Caco-2 (cell line): ENCODE measurements at places on chromosomes 6 and 20. TPM values are rescaled to one million over a fixed set of nuclear protein-coding genes. Genes with fewer than 3 reads are reported as not detected.

DNA sequence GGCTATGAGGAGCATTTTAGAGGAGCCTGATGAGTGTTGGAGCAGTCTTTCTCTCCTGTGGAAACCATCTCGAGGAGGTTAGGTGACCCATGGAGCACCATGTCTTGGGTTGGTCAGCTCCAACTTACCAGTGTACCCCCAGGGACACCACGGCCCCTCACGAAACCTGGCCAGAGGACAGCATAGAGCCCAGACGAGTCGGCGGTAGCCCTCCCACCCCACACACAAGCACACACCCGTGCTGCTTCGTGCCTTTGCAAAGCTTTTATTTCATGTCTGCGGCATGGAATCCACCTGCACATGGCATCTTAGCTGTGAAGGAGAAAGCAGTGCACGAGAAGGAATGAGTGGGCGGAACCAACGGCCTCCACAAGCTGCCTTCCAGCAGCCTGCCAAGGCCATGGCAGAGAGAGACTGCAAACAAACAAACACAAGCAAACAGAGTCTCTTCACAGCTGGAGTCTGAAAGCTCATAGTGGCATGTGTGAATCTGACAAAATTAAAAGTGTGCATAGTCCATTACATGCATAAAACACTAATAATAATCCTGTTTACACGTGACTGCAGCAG, 53.6 kb downstream of the EZR start:
- H3K27ac ChIP-seq, result no peak overlapping the region
- no peaks in the 10 kb centered on the region; the same call in 1 of the 2 replicates for H3K27me3 ChIP-seq
- H3K36me3 ChIP-seq, result peaks cover 16% of the 10 kb centered on the region
- DNase-seq, result no peak
- H3K4me3 ChIP-seq, result no peak overlapping the region

GRCh38 chr6:71181565-71181964, 107.0 kb upstream of the OGFRL1 start:
- H3K27ac ChIP-seq, result peak overlapping the region; percentile 68
- DNase-seq, result peak; percentile 69
- H3K4me3 ChIP-seq, result no peak overlapping the region
- H3K4me1 ChIP-seq, result peaks cover 15% of the 10 kb centered on the region
- no peaks in the 10 kb centered on the region for H3K27me3 ChIP-seq
- no peaks in the 10 kb centered on the region for H3K36me3 ChIP-seq

Gene HLA-C
- 143 and 149 TPM in 2 replicates for total RNA-seq

- H3K4me1 ChIP-seq, result peaks cover 12% of the 10 kb centered on the region
- no peak overlapping the region for H3K27ac ChIP-seq
- DNase-seq, result no peak
- no peaks in the 10 kb centered on the region; the same call in 1 of the 2 replicates for H3K27me3 ChIP-seq
- H3K36me3 ChIP-seq, result no peaks in the 10 kb centered on the region
Measured at GRCh38 chr6:136703331-136703865, 88.9 kb downstream of the MAP3K5 start.

- no peaks in the 10 kb centered on the region for H3K27me3 ChIP-seq
- no peaks in the 10 kb centered on the region for H3K36me3 ChIP-seq
- H3K27ac ChIP-seq, result peak overlapping the region; percentile 54
- DNase-seq, result peak; percentile 27
- peaks cover 15% of the 10 kb centered on the region for H3K4me1 ChIP-seq
Measured at GRCh38 chr20:38471987-38472512, 593 bp upstream of the RALGAPB start.

GRCh38 chr6:155248008-155249001, 15.5 kb upstream of the CLDN20 start:
- no peaks in the 10 kb centered on the region for H3K27me3 ChIP-seq
- no peak overlapping the region for H3K4me3 ChIP-seq
- peak overlapping the region; percentile 69 for H3K27ac ChIP-seq
- peak; percentile 54 for DNase-seq
- H3K4me1 ChIP-seq, result peaks cover 21% of the 10 kb centered on the region
- peaks cover 4% of the 10 kb centered on the region; the same call in 1 of the 2 replicates for H3K36me3 ChIP-seq
